CD4-positive, alpha-beta T cell treated with Interleukin-4 for 1 hour (primary cell): ENCODE measurements at places on chromosomes 11 and 22.

- DNase-seq, result no peak
These were observed 61.8 kb upstream of the PRODH start for GRCh38 chr22:18997925-18998315.

DNA sequence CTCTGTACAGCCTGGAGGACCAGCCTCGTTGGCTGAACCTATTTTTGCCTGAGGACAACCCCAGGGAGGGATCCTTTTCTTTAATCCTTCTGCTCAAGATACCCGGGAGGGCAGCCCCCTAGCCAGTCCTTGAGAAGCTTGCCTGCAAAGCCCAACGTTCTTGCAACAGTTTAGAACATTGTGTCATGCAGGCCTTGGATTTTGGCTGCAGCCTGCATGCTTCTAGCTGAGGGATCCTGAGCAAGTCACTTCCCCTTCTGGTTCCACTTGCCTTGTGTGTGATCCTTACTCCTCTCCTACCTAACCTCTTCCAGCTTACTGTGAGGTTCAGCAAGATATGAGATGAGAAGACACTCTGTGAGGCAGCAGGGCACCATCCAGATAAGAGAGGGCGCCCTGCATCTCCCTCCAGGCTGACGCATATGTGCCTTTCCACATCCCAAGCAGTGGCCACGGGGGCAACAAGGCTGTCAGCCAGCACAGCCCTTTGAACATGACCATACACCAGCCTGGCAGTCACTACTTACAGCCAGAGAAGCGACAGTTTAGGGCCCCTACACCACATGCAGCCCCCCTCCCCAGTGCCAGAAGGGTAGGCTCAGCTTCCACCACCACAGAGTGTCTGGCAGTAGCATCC, 76.1 kb downstream of the C11orf58 start:
- no peak for DNase-seq

GRCh38 chr11:8026982-8027381, 39.8 kb downstream of the EIF3F start:
- DNase-seq, result no peak

- DNase-seq, result no peak
These were observed 14.1 kb upstream of the TMA7B start for GRCh38 chr22:39946126-39946502.

- DNase-seq, result no peak
These were observed 28.2 kb downstream of the SLC22A12 start for GRCh38 chr11:64619196-64619595.

- no peak for DNase-seq
These were observed 131.8 kb downstream of the APIP start for GRCh38 chr11:34784318-34784841.

- DNase-seq, result no peak
These were observed 2.5 kb downstream of the FCHSD2 start for GRCh38 chr11:73139476-73140198.

- peak; percentile 80 for DNase-seq
These were observed at the start of gene TEAD1 for GRCh38 chr11:12673924-12674570. TSS of gene TEAD1 (plus strand) at chr11:12674421.

GRCh38 chr11:16430674-16431073, 74.3 kb upstream of the SOX6 start:
- no peak for DNase-seq

- no peak for DNase-seq
These were observed 7.8 kb upstream of the ZC3H12C start for GRCh38 chr11:110085255-110085838.

DNA sequence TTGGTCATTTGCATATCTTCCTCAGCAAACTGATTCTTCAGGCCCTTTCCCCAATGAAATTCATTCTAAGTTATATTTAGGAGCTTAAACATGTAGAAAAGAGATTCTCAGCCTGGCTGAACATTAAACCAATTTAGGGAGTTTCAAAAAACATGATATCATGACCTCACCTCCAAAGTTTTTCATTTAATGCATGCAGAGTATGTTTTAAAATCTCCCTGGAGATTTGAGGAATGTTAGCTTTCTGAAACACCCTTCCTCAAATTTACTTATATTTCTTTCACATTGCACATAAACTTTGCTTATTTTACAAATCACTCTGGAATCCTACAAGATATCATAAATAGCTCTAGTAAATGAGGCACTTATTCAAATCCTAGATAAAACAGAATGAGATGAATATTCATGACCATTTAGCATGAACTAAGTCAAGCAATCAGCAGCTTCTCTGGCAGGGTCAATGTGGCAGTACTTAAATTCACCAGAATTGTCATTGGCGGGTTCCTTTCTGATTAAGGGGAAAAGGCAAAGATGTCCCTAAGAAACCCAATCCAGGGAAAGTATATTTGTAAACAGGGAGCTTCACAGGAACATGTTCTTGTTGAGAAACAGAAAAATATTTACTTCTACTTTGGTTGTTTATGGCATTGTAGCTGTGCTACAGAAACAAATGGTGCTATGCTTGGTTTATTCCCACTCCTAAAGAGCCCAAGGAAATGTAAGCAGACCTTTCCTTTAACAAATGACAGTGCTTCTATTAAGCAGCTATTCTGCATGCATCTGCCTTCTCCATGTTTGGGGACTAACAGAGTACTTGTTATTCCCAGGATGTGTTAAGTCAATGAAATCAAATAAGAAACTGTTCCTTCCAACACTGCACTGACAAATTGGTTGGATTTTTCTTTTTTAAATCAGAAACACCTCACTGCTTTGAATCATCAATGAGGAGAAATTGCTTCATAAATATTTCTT, 162.3 kb downstream of the C11orf87 start:
- no peak for DNase-seq

DNA sequence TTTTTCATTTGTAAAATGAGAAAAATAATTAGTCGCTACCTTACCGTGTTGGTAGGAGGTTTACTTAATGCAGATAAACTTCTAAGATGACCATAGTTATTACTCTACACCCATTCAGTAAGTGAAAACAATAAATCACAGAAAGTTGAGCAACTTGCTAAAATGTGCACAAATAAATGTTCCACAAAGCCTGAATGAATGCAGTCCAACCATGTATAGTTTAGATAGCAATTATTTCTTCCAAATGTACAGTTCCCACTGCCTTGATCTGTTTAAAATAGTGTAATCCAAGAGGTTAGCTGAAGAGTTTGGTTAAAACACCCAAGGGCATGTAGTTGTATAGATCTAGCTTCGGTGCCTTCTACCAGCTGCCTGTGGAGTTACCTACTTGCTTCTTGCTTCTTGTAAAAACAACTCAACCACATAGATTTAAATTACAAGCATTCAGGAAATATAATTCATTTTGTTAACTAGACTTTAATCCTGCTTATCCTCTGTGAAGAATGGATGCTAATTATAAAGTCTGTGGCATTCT, 106.3 kb upstream of the CARD18 start:
- DNase-seq, result no peak
